PC-9 (cell line): ENCODE measurements at places on chromosomes 4 and X. TPM values are rescaled to one million over a fixed set of nuclear protein-coding genes. Genes with fewer than 3 reads are reported as not detected.

GRCh38 chr4:61246034-61246433, 45.9 kb downstream of the ADGRL3 start:
- no peak overlapping the region for H3K4me3 ChIP-seq
- no peaks in the 10 kb centered on the region for H3K27me3 ChIP-seq
- DNase-seq: no peak
- no peaks in the 10 kb centered on the region for H3K4me1 ChIP-seq
- H3K36me3 ChIP-seq: no peaks in the 10 kb centered on the region

The ENPEP gene
- total RNA-seq: not detected in 2 replicates

GRCh38 chr4:60808726-60809485, 391.2 kb upstream of the ADGRL3 start:
- H3K27me3 ChIP-seq: no peaks in the 10 kb centered on the region
- no peak overlapping the region for H3K27ac ChIP-seq

DNA sequence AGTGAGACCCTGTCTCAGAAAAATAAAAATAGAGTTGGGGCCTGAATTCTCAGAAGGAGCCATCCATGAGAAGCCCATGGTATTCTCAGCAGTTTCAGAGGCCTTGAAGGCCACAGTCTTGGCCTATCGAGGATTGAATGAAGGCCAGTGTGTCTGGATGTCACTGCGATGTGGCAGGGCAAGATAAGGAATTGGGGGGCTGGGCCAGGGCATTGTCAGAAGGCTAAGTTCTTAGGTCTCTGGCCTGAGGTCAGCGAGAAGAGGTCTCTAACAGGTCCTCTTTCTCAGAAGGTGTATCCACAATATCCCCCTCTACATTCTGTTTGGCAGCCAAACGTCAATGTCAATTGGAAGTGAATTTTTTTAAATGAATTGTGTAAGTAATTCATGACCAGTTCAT, 5.7 kb downstream of the ZNF275 start:
- no peaks in the 10 kb centered on the region for H3K27me3 ChIP-seq
- H3K4me1 ChIP-seq: no peaks in the 10 kb centered on the region
- no peak overlapping the region for H3K4me3 ChIP-seq
- no peaks in the 10 kb centered on the region for H3K36me3 ChIP-seq

The ADH7 gene
- not detected in 2 replicates for total RNA-seq

The SPACA5 gene
- not detected in 2 replicates for total RNA-seq

DNA sequence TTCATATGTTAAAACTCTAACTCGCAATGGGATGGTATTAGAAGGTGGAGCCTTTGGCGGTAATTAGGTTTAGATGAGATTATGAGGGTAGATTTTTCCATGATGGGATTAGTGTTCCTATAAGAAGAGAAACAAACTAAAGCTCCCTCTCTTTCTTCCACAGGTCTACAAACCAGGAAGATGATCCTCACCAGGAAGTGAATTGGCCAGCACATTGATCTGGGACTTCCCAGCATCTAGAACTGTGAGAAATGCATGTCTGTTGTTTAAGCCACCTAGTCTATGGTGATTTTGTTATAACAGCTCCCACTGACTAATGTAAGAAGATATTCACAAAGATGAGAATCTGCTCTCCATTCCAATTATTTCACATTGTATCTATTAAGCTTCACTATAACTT, 2266.9 kb downstream of the PCDH7 start:
- no peaks in the 10 kb centered on the region for H3K36me3 ChIP-seq
- H3K27ac ChIP-seq: no peak overlapping the region
- H3K4me3 ChIP-seq: no peak overlapping the region
- no peaks in the 10 kb centered on the region for H3K27me3 ChIP-seq

- H3K27me3 ChIP-seq: no peaks in the 10 kb centered on the region
- no peak overlapping the region for H3K4me3 ChIP-seq
- H3K36me3 ChIP-seq: no peaks in the 10 kb centered on the region
- H3K4me1 ChIP-seq: no peaks in the 10 kb centered on the region
Measured at GRCh38 chr4:33709247-33709646, 2535.1 kb downstream of the ARAP2 start.
